ENCODE measurements at places on chromosomes 6 and 20.

DNA sequence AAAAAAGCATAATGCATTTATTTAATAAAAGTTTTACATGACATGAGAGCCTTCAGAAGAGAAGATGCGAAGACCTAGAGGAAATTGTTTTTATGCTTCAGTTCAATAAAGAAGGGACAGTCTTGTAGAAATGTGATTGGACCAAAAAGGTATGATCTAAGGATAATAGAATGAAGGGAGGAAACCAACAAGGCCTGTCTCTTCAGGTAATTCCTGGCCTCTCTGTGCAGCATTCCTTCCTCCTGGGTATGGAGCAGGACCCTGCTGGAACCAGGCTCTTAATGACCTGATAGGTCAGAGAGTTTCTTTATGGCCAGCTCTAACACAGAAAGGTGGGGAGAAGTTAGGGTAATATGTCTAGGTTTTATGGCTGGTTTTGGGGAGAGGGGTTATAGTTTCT lies 162.8 kb upstream of the HEY2 start:
- no peak for DNase-seq

GRCh38 chr6:10112871-10113549 lies 301.9 kb downstream of the TFAP2A start:
- DNase-seq, result no peak

- no peak for DNase-seq
Measured at GRCh38 chr6:150588888-150589499, 10.7 kb upstream of the PLEKHG1 start.

DNA sequence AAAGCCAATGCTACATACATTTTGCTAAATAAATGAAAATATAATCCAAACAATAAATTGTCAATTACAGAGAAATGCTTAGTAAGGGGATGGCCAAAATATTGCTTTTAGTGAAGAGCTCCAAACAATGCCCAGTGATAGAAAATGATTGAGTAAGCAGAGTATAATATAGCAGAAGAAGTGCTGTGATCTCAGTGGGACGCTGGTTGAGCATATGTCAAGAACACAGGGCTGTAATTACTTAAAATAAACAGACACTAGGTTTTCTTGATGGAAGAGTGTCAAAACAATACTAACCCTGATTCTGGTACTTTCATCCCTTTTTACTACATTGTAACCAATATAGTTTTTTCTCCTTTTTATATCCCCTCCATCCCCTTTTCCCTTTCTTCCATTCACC lies 150.3 kb downstream of the GRIK2 start:
- DNase-seq, result no peak

DNA sequence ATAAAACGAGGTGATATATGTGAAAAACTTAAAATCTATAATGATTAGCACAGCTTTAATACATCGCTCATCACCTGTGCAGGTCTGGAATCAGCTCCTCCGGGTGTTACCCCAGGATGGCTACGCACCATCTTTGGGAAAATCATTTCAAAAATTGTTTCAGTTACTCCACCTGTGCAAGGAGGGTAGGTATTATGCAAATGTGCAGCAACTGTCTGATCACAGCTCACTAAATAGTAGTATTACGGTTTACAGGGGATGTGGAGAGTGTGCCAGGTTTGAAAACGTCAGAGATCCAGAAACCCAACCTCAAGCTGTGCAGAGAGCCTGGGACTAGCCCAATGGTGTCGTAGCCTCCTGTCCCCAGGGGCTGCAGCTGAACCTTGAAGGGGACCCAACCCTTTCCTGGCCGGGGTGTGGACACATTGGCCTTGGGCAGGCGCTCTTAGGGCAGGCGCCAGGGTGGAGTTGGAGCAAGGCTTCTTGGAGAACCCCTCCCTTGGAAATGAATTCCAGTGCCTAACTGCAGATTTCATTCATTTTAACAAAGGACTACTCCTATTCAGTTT lies 24.2 kb upstream of the SGK1 start:
- DNase-seq, result no peak

GRCh38 chr6:161901740-161902426 lies 628.0 kb upstream of the AGPAT4 start:
- DNase-seq, result no peak

GRCh38 chr6:41462033-41462432 lies 84.1 kb upstream of the FOXP4 start:
- no peak for DNase-seq

DNA sequence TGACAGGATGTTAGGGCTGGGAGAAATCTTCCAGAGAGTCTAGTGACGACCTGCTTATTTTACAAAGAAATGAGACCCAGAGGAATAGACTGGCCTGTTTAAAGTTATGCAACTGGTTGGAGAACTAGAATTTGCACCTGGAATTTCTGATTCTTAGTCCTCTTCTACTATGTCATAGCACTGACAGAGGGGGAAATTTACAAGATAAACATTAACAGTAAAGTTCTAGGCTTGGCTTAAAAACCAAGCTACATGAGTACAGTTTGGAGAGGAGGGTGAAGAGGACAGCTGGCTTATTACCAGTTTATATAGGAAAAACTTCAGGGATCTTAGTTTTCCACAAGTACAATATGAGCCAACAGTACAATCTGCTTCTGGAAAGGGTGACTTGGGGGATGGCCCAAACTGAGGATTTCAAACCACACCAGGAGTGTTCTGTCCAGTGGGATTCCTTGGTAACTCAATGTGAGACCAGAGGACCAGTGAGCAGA lies 269.6 kb downstream of the CD109 start:
- no peak for DNase-seq

DNA sequence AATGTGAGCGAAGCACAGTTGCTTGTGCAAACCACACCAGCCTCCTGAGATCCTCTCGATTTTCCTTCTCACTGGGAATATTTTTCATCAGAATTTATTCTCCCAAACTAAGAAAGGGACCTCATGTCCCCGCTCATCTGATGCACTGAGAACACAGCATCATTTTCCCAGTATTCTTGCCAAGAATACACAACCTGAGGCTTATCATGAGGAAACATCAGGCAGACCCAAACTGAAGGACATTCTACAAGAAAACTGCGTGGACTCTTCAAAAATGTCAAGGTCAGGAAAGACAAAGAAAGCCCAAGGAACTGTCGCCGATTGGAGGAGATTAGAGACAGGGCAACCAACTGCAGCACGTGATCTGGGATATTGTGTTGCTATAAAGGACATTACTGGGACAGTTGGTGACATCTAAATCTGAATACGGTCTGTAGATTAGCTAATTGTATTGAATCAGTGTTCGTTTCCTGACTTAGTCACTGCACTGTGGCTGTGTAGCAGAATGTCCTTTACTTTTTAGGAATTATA lies 72.3 kb downstream of the SNX5 start:
- no peak for DNase-seq

DNA sequence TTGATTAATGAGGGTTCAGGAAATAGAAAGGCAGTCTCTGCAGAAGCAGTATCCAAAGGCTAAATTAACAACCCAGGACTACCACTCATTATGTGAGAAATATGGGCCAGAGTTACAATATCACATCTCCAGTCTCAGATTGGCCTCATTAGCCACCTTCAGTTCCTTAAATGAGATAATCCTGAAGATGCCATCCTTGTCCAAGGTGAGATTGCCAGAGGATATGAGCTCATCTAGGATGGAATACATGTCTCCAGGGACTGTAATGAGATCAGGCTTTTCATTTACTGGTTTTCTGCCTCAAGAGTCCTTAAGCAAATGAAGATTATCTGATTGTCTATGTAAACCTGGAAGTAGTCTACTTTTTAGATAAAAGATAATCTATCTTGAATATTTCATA lies 196.3 kb downstream of the FUT9 start:
- no peak for DNase-seq

- no peak for DNase-seq
Measured at GRCh38 chr6:75611011-75611701, 9.5 kb downstream of the SENP6 start.

GRCh38 chr20:46624946-46625345 lies 26.3 kb downstream of the SLC13A3 start:
- no peak for DNase-seq

DNA sequence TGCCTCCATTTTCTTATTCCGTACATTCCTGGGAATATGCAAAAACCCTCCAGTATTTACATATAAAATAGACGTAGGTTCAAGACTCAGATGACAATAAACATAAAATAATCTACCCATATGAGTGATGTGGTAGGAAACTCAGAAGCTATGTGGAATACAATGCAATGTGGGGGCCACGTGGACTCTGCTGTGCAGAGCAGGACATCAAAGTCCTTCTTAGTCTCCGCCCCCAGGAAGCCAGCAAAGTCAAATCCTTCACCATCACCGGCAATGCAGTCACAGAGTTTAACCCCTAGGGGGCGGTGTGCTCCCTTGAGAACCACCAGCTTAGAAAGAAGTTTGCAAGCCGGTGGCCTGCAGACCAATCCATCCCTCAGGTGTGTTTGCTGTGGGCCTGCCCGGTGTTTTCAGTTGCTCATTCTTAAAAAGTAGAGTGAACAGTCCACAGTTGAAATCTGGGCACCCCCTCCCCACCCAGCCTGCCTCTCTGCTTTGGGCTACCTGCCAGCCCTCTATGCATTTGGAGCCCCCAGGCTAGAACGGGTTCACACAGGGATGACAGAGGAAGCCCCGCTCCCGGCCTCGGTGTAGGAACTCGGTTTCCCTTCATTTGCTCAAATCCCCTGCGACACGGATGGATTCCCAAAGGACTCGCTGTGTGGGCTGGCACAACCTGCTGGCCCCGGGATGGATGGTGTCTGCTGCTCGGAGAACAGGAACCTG lies 59.9 kb downstream of the SULF2 start:
- peak; percentile 60 for DNase-seq
